ENCODE measurements at places on chromosomes 11 and 22.

DNA sequence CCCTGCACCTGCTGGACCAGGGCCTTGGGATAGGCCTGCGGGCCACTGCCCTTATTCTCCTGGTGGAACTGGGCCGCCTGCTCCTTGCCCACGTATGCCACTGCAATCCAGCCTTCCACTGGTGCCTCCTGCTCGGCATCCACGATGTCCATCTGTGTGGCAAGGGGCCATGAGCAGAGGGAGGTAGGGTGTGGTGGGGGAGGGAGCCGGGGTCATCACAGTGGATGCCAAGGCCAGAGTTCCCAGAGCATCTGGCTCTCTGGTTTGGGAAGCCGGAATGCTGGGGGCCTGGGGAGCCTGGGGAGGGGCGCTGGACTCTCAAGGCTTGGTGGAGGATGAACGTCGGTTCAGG is 627 bp downstream of the RNF215 start:
- no peak for DNase-seq

DNA sequence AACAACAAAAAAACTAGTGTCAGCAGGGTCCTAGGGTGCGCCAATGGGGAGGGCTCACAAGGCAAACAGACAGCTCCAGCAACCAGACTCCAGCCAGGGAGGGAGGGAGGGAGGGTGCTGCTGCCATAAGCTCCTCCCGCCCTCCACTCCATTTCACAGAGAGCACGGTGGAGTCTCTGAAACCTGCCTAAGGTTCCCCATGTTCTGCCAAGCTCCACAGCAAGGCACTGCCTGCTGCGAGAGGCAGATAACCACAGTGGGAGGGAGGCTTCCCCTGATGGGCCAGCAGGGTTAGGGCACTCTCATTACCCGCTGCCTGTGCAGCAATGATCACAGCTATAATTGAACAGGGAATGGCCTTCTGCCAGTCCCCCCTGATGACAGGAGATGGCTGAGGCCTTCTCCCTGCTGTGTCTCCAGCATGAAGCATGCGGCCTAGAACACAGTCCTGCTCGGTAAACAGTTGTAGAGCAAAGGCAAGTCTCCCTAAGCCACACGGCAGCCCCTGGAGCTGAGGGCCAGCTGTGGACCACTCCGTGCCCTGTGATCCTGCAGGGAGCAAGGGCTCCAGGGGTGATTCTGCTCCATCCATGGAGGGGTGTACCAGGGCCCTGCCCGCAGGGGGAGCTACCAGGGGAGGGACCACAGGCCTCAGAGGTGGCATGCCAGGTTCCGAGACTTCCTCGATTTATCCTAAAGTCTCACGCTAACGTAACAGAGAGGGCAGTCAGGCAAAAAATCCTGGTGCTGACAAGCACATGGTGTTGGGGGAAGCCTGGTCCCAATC is 42.9 kb downstream of the PC start:
- DNase-seq, result no peak

DNA sequence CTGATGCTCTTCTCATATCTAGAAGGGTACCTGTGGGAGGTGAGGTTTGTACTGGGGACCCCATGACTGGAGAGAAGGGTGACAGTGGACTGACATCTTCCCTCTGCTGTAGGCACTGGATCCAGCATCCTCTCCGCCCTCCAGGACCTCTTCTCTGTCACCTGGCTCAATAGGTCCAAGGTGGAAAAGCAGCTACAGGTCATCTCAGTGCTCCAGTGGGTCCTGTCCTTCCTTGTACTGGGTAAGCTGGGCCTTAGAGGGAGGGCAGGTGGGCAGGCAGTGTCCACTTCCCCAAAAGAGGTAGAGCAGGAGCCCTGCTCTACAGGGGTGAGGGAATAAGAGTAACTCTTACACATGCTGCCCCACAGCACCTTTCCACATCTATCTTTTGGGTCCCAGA is 15.9 kb downstream of the DGAT2 start:
- DNase-seq, result no peak

DNA sequence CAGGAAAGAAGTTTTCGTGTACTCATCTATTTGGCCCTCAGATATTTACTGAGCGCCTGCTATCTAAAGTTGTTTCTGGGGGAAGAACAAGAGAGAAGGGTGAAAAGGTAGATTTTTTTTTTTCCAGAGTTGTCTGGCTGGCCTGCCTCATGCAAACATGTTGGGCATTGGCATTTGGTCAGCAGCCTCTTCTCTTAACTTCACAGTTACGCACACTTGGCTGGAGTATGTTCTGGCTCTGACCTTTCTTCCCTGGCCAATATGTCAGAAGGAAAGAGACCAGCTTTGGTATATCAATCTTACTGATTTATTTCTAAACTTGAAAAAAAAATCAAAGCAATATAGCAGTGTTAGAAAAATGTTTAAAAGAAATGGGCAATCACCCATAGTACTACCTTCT is 54.2 kb upstream of the GRAMD1B start:
- no peak for DNase-seq

DNA sequence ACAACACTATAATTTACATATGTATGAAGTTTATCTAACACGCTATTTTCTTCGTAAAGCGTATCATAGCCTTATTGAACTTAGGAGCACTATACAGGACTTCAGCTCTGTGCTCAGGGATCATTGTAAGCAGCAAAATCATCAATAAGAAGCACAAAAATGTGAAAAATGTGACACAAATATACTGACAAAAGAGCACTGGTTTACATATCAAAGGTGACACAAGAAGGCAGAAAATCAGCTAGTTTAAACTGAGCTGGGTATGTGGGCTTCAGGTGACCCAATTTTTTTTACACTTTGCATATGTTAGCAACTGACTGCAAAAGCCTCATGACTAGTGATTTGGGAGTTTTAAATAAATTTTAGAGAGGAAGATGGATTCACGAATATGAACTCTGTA is 215.2 kb upstream of the CHORDC1 start:
- DNase-seq, result no peak
